ENCODE measurements at places on chromosomes 2 and 18. TPM values are rescaled to one million over a fixed set of nuclear protein-coding genes. Genes with fewer than 3 reads are reported as not detected.

GRCh38 chr2:47636596-47637264 is 146.2 kb upstream of the MSH6 start:
- no peak for DNase-seq

RAB3GAP1 gene
- 71.2 TPM for total RNA-seq

PROKR1 gene
- total RNA-seq: 2.1 TPM

- DNase-seq: no peak
Observed at GRCh38 chr18:45413180-45413836, 202.0 kb upstream of the SLC14A2 start.

TSN gene
- total RNA-seq: 86.9 TPM

GULP1 gene
- 96.6 TPM for total RNA-seq

DNA sequence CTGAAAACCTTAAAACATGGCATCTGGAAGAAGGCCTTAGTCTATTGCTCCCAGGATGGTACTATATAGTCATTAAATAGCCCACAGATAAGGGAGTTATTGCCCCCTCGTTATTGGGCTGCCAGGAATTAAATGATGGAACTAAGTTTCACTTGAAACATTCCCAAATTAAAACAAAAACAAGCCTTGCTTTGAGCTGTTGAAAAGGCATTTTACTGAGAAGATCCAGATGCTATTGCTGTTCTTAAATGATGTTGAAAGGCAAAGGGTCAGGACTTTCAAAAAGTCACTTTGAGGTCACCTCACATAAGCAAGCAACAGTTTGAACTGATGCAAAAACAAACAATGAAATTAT is 2.0 kb upstream of the AMMECR1L start:
- no peak for DNase-seq

TNFRSF11A gene
- 1.1 TPM for total RNA-seq

GRCh38 chr2:36355890-36356297 is 316 bp downstream of the CRIM1 start:
- DNase-seq: peak; percentile 75

MAP4K3 gene
- 79.5 TPM for total RNA-seq

DNA sequence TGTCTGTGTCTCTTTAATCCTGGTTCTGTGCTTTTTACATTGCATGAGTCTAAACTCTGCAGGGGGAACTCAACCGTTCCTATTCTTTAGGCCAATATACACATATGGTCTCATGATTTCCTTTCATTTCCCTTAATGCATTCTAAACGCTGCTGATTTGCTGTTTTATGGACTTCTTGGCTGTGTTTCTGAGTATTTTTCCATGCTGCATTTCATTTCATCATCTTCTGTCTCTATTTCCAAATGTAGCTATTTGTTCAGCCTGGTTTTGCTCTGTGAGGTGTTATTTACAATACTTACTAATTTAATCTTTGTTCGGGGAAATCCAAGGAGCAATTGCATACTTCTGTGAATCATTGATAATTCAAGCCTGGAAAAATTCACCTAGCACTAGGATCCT is 897.2 kb downstream of the TSN start:
- DNase-seq: no peak

DNA sequence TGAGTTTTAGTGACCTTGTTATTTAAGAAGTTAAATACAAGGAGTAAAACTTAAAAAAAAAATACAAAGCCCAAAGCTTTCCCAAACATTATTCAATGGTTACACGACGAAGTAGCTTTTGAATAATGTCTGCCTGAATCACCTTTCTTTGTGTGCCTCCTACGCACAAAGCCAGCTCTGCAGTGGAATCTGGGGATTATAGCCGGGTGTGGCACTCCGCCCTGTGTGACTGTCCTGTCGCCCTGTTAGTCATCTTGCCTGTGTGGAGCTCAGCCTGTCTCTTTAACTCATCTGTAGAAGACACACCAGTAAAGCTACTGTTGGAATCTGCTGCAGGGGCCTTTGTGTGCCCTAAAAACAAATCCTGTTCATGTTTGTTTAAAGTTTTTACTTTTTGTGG is 79.4 kb upstream of the TCF7L1 start:
- peak; percentile 73 for DNase-seq

DNA sequence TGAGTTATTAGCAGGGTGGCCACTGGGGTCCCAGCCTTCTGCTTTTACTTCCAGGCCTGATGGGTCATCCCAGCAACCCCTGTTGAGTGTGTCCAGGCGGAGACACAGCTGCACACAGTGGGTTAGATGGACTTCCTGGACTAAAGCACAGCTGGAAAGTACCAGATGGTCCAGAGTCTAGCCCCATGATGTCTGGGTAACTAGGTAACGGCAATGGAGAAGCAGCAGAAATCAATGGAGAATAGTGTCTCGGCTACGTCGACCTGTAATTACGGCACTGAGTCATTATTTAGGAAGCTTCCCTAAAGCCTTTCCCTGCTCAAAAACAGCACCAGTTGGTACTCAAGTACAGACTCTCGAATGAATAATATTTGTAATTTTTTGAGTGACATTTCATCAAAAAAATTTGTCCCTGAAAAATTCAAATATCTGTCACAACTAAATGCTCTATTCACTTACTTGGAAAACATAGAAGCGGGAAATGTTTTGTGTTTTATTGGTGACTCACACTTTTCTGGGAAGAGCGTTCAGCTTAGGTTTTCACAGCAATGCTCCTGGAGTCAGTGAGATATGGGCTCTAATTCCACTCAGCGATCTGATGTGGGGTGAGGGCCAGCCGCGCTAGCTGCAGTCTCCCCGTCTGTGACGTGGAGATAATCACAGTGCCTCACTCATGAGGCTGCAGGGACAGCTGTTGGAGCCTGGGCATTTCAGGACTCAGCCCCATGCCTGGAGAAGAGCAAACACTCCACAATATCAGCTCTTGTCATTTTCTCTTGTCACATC is 16.2 kb upstream of the ARL4C start:
- DNase-seq: no peak

DNA sequence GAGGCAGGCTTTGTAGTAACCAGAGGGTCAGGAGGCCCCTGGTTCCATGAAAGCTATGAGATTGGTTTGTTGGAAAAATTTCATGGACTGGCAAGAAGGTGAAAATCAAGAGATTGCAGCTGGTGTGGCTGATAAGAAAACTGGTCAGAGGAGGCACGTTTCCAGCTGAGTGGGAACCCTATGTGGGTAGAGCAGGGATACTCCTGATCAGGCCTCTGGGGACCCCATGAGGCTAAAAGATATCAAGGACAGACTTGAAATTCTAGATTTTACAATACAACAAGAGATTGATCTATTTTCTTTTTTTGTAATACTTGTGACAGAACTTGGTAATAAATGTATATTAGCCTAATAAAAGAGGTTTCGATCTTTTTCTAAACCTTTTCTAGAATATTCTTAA is 1615.1 kb downstream of the DPP10 start:
- DNase-seq: peak; percentile 30

SIX3 gene
- total RNA-seq: 28.8 TPM

TSPYL6 gene
- not detected for total RNA-seq

DNA sequence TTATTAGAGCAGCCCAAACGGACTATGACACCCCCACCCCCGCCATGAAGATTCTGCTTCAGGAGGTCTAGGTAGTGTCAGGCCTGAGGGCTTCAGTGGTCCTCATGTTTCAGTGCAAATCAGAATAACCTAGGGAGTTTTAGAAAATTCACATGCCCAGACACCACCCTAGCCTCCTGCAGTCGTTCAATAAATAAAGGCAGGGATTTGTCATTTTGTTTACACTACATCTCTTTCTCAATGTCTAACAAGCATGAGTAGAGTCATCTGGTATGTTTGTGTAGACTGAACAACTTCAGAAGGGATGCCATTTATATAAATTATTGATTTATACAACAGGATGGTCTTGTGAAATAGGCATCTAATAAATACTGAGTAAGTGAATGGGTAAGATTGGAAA is 112.1 kb upstream of the SERPINE2 start:
- DNase-seq: no peak

DNA sequence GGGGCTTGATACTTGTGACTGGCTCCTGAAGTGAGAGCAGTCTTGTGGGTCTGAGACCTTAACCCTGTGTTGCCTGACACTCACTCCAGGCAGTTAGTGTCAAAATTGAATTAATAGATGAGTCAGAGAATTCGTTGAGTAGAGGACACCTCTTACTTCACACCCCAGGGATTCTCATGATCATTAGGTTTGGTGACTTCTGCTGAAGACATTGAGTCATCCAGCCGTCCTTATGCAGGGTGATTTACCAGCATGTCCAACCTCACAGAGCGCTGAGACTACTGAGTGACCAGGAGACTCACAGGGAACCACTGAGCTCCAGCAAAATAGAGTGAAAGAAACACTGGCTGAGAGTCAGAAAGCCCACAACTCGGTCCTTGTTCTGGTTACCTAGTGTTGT is 36.0 kb upstream of the EVA1A start:
- DNase-seq: no peak

GRCh38 chr2:147641651-147642050 is 203.2 kb upstream of the ACVR2A start:
- DNase-seq: no peak

GAREM1 gene
- total RNA-seq: 5.1 TPM

DNA sequence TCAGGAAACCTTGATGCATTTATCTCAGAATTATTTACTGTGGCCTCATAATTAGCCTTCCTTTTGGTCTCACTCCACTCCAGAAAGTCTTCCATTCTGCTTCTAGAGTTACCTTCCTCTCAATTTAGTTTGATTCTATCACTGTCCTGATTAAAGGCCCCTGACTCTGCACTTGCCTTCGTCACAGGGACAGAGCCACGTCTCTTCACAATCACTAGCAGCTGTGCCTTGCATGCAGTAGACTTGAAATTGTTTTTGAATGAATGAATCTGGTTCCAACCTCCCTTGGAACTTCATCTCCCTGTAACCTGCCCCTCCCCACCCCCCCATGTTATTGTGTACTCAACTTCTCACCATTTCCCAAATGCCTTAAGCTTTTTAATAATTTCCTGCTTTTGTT is 52.4 kb downstream of the OSBPL6 start:
- DNase-seq: no peak

- DNase-seq: no peak
Observed at GRCh38 chr2:202112041-202112440, 39.0 kb downstream of the KIAA2012 start.

GRCh38 chr2:194166818-194167217 is 1490.2 kb upstream of the SLC39A10 start:
- peak; percentile 53 for DNase-seq

VWA3B gene
- total RNA-seq: not detected

- DNase-seq: no peak
Observed at GRCh38 chr2:128366713-128367511, 48.2 kb upstream of the HS6ST1 start.

Measured in neural progenitor cell (in vitro differentiated cells).